Lower leg skin (tissue), 4 donors: ENCODE measurements at places on chromosomes 3 and 15.

GRCh38 chr15:48643206-48643605 is 2.3 kb downstream of the FBN1 start:
- no peak for DNase-seq

- DNase-seq, result no peak
Measured at GRCh38 chr3:49120096-49120437, 556 bp downstream of the USP19 start.

GRCh38 chr3:160401291-160402095 is 2.0 kb downstream of the SMC4 start:
- DNase-seq, result no peak

DNA sequence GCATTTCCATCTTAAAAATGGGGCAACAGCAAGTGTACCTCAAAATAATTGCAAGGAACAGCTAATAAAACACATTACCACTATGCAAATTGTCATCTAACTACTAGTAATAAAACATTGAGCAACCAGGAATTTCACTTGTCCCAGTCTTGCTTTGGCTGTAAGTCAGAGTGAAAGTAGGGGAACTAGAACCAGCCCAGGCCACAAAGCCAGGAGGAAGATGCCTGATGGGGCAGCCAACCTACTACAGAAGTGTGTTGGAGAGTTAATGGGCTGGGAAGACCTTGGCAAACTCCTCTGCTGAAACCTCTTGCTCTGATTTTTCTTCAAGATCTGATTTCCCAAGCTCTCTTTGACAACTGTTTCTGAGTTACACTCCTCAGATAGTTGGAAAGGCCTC is 40.2 kb upstream of the LPP start:
- DNase-seq, result no peak
